ENCODE measurements at places on chromosomes 7 and 10.
A peak's percentile ranks its signal among the peaks of the same experiment; 100 is the strongest.

- DNase-seq = no peak
Observed at GRCh38 chr10:31648966-31649365, 279.7 kb downstream of the ARHGAP12 start.

DNA sequence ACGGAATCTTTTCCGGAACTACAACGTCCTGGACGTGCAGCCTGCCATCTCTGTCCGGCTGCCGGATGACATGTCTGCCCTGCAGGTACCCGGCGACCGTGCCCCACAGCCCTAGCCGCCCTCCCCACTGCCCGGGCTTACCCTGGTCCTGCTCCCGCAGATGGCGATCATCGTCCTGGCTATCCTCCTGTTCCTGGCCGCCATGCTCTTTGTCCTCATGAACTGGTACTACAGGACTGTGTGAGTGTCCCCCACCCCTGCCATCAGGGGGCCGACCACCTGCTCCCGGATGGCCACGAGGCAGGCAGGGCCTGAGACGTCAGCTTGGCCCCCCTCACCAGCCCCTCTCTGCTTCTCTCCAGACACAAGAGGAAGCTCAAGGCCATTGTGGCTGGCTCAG, 38.0 kb upstream of the VSIR start:
- DNase-seq = no peak

DNA sequence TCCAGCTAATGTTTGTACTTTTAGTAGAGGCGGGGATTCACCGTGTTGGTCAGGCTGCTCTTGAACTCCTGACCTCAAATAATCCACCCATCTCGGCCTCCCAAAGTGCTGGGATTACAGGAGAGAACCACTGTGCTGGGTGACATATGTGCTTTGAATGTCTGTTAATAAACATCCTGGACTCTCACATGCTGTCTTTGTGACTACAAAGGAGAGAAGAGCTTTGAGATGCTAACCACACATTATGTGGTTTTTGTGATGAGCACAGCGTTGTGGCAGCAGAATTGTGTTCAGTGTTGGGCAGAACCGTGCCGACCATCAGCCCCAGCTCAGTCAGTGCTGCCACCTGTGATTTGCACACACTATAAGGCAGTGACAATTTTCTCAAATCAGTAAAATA, 500.1 kb upstream of the KLF6 start:
- DNase-seq = no peak

DNA sequence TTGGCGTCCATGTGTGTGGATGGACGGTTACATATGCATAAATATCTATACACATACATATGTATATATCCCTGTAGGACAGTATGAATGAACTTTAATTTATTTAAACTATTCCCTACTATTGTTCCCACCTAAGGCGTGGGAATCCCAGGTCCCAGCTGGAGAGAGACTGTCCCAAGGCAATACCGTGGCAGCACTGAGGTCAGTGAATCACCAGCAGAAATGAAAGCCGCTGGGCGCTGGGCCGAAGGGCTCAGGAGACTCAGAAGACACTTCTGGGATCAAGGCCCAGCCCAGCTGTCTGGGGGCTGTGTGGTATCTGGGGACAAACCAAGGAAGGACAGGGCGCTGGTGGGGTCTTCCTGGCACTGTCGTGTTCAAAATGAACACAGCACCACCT, 49.6 kb upstream of the MYL10 start:
- DNase-seq = no peak

DNA sequence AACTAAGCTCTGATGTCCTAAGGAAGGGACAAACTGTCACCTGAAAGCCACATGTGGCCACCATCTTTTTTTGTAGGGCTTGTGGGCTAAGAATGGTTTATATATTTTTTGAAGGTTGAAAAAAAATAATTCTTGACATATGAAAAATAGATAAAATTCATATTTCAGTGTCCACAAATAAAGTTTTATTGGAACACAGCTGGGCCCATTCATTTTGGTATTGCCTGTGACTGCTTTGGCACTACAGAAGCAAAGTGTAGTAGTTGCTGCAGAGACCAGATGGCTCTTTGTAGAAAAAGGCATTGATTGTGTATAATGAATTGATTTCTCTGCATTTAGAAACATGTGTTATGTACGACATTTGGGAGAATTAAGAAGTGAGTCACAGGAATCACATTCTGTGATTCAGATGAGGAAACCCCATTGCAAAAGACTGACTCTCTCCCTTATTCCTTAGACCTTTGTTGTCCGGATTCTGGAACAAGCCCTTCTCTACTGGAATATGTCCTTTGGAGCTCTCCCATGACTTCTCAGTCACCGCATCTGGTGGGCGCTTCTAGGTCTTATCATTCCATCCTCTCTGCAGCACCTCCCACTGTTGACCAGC, 438.7 kb downstream of the LRMDA start:
- no peak for DNase-seq

DNA sequence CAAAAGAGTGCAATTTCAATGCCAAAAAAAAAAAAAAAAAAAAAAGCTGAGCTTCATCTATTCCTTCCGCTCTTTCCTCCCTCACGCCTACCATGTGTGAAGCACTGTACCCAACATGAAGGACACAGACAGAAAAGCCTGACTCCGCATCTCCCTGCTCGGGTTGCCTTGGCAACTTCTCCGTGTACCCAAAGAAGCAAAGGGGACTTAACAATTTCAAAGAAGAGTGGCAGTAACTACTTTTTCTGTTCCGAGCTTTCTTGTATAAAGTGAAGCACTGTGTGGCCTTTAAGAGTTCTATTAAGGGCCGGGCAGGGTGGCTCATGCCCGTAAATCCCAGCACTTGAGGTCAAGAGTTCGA, 177.7 kb downstream of the PRKCQ start:
- no peak for DNase-seq

GRCh38 chr10:28307267-28307666, 4.4 kb upstream of the MPP7 start:
- DNase-seq = no peak

GRCh38 chr10:79244841-79245504, 102.3 kb upstream of the PPIF start:
- no peak for DNase-seq

- no peak for DNase-seq
Observed at GRCh38 chr7:129295015-129295423, 70.2 kb downstream of the AHCYL2 start.

GRCh38 chr7:155529845-155530244, 16.5 kb downstream of the CNPY1 start:
- DNase-seq = no peak

GRCh38 chr10:110568055-110568735, 700 bp downstream of the SMC3 start:
- DNase-seq = peak; percentile 51

Measured in stimulated activated naive CD4-positive, alpha-beta T cell treated with Interleukin-2 at 50 U/mL for 16 hours (primary cell).